C1 segment of cervical spinal cord (tissue), 14 donors: ENCODE measurements at places on chromosomes 5 and 9.

DNA sequence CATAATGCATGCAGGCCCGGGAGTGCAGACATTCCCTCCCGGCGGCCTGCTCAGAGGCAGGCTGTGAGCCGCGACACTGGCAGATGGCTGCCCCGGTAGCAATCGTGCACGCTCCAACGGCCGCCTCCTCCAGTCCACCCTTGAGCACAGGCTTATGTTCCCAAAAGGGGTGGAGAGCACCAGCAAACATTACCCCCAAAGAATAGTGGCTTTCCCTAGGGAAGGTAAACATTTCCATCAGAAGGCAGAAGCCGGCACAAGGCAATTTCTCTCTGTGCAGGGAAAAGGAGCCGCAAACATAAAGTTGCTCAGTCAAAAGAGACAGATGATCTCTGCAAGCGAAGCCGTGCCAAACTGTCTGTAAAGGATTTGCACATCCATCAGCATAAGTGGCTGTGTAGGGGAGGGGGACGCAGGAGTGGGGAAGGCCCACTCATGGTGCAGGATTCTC lies 92.5 kb downstream of the SIL1 start:
- DNase-seq = no peak

DNA sequence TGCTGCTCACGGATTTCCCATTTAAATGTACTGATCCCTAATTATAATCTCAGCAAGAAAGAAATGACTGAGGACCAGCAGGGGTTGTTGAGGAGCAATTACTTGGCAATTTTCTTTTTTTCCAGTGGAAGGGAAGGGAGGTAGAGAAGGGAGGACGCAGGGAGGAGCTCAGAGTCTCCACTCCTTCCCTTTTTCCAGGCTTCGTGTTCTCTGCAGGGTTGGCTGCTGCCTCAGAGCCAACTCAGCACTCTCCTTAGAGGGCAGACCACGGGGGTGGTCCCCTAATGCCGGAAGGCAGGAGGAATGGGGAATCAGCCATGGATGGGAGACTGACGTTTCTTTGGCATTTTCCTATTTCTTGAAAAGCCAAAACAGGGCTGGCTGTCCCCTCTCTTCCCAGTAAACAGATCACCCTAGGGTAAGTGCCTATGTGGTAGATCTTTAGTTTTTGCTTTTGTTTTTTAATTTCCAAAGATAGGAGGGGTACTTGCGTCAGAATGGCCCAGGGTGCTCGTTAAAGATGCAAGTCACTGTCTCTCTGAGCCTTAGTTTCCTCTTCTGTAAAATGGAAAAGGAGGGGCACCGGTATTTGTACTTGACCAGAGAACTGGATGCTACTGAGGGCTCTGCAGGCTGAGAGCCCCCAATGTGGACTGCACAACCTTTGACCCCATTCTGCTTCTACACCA lies 39.6 kb upstream of the LCP2 start:
- no peak for DNase-seq

DNA sequence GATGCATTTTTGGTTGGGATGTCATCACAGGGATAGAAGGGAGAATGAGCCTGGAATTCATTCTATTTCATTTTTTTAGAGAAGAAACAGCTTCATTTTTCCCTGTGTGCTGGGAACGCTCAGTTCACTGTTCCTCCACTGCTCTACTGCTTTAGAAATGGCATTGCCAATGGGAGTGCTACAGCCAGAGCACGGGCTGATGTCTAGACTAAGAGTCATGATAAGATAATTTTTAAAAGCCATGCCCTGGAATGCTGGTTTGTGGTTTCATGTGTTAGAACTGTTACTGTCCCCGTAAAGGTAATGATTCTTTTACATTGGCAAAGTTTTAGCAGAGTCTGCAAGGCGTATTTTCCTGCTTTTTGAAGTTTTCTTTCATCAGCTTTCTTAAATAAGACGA lies 119.6 kb downstream of the SEMA6A start:
- no peak for DNase-seq

DNA sequence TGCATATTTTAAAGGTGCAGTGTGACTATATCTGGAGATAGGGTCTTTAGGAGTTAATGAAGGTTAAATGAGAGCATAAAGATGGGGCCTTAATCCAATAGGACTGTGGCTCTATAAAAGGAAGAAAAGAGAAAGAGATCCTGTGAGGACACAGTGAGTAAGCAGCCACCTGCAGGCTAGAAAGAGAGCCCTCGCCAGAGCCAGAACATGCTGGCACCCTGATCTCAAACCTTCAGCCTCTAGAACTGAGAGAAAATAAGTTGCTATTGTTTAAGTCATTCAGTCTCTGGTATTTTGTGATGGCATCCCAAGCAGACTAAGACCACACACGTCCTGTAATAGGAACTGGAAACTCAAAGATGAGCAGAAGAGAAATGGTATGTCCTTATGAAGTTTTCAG lies 41.0 kb downstream of the RNF180 start:
- DNase-seq = no peak

GRCh38 chr5:108625654-108626053 lies 122.0 kb upstream of the FER start:
- DNase-seq = no peak

DNA sequence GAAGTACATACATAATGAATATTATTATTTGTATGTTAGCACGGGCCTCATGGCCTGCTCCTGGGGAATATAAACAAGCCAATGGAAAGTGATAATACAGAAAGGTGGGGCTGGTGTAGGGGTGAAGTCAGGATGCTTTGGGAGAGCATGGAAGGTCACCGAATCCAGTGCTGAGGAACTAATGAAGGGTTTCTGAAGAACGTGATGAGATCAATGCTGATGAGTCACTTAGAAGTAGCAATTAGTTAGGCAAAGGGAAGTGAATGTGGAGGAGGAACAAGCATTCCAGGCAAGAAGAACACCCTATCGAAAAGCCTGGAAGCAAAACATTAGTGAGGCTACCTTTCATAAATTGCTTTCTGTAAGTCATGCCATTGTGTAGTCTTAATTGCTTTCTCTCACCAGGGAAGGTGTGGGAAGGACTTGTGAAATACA lies 2.1 kb downstream of the ANXA1 start:
- no peak for DNase-seq

DNA sequence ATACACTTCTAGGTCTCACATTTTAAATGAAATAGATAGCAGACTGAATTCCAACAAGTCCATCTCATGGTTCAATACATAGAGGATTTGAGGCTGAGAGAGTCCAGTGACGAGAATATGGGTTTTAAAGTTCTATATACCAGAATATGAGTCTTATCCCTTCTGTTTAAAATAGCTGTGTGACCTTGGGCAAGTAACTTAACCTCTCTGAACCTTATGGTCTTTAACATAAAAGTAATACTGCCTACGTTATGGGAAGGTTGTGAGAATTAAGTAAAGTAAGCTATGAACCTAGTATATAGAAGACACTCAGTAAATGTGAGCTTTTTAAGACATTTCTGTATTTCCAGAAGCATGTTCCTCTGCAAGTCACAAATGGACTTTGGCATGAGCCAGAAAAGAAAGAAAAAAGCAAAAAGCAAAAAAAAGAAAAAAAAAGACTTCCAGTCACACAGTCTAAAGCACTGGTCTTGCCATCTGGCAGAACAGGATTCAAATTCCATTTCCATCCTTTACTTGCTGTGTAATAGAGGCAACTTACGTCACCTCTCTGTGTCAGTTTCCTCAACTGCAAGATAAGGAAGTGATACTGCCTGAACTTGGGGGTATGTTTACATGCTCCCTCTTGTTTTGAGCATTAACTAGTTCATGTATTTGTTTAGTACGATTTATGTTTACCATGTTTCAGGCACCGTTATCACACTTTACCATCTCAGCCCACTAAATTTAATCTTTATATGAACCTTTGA lies 248.2 kb downstream of the TRIM32 start:
- no peak for DNase-seq

DNA sequence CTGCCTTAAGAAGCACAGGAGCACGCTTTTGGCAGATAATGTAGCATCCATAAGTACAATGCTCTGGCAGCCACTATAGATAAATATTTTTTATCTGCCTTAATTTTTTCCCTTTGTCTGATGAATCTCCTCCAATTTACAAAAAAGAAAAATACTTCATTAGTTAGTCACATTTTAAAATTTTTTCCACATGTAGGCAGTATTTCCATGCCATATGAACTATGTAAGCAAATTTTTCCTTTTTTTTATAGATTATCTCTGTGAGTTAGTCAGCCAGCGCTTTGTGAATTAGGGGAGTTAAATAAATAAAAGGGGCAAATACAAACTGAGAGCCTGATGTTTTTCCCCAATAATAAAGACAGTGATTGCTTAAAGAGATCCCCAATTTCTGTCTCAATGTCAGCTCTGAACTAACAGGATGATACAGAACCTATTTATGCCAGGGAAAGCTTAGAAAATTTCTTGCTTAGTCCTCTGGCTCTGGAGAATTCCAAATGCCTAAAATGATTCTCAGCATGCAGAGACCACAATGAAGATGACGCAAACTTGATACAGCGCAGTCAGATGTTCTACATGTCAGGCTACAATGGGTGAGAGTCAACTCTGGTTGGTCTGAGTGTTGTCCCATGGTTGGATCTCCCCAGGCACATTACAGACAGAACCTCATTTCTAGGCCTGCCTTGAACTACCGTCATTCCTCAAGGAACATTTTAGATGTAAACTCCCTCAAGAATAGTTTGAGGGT lies 390.4 kb upstream of the CDH6 start:
- no peak for DNase-seq

DNA sequence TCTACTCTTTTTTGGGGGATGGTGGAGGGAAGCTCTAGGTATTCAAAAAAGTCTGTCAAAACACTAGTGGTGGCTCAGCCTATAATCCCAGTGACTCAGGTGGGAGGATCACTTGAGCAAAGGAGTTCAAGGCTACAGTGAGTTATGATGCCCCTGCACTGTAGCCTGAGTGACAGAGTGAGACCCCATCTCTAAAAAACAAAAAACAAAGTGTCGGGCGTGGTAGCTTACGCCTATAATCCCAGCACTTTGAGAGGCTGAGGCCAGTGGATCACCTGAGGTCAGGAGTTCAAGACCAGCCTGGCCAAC lies 15.8 kb upstream of the SLC35D2 start:
- DNase-seq = no peak
